Hippocampal formation (tissue), 2 donors: ENCODE measurements at places on chromosomes 12 and 14.

GRCh38 chr12:39692258-39692853 lies 72.8 kb upstream of the ABCD2 start:
- DNase-seq: no peak

- no peak for DNase-seq
Measured at GRCh38 chr12:3988519-3989217, 115.5 kb upstream of the PARP11 start.

GRCh38 chr12:113601656-113602263 lies 130.1 kb upstream of the LHX5 start:
- DNase-seq: no peak

DNA sequence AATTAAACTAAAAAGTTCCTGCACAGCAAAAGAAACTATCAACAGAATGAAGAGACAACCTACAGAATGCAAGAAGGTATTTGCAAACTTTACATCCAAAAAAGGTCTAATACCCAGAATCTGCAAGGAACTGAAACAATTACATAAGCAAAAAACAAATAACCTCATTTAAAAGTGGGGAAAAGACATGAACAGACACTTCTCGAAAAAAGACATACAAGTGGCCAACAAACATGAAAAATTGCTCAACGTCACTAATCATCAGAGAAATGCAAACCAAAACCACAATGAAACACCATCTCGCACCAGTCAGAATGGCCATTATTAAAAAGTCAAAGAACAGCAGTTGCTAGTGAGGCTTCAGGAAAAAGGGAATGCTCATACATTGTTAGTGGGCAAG lies 15.2 kb downstream of the PDE6H start:
- no peak for DNase-seq

DNA sequence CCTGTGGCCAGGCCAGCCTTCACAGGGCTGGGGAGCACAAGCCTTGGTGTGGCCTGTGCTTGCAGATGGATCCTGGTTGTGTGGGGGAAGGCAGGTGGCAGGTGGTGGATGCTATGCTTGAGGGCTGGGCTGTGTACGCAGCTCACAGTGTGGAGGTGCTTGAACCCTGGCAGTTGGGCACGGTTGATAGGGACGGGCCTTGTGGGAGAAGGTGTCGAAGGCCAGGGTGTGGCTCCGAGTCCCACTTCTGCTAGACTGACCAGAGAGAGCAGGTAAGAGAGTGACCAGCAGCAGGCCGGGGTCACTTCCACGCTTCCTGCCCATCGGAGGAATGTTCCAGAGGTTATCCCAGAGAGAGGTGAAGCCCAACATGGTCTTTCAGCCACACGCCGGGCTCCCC lies 85.5 kb downstream of the CACNA1C start:
- no peak for DNase-seq

- DNase-seq: no peak
Measured at GRCh38 chr14:29215853-29216252, 449.3 kb downstream of the FOXG1 start.

GRCh38 chr14:61147831-61148549 lies 133.1 kb downstream of the TMEM30B start:
- peak; percentile 27 for DNase-seq

GRCh38 chr12:109621901-109622364 lies 48.3 kb downstream of the MVK start:
- DNase-seq: no peak

- peak; percentile 18 for DNase-seq
Measured at GRCh38 chr14:83463500-83464098, 1929.9 kb upstream of the SEL1L start.

DNA sequence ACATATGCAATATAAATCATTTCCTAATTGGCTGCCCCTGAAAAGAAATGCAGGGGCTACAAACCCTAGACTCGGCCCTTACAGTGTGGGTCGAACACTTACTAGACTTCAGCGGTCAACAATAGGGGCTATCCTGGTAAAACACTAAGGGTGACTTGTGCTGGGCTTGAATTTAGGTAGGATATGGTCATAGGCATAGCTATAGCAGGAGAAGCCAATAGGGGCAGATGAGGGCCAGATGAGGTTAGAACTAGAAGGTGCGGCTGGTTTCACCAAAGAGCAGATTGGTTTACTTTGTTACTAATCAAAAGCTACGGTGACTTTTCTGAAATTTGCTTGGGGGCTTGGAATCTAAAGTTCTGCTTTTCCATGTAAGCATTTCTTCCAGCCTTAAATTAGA lies 282.3 kb upstream of the DIO2 start:
- no peak for DNase-seq

GRCh38 chr14:21107283-21107800 lies 6.5 kb downstream of the TMEM253 start:
- DNase-seq: no peak

DNA sequence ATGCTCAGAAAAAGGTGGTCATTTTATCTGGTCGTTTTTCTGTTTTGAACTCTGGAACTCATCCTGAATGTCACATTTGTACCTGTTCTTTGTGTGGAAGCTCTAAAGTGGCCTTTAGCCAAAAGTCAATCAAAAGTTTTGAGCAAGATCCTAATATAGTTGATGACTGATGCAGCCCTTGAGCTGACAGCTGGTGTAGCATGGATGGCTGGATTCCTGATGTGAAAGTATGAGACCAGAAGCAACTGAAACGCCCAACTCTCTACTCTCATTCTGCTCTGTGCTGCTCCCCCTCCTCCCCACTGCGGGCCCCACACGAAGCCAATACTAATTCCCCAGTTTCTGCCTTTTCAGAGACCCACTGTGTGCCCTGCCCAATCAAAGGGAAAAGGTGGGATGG lies 10.3 kb upstream of the MYH7 start:
- DNase-seq: no peak

DNA sequence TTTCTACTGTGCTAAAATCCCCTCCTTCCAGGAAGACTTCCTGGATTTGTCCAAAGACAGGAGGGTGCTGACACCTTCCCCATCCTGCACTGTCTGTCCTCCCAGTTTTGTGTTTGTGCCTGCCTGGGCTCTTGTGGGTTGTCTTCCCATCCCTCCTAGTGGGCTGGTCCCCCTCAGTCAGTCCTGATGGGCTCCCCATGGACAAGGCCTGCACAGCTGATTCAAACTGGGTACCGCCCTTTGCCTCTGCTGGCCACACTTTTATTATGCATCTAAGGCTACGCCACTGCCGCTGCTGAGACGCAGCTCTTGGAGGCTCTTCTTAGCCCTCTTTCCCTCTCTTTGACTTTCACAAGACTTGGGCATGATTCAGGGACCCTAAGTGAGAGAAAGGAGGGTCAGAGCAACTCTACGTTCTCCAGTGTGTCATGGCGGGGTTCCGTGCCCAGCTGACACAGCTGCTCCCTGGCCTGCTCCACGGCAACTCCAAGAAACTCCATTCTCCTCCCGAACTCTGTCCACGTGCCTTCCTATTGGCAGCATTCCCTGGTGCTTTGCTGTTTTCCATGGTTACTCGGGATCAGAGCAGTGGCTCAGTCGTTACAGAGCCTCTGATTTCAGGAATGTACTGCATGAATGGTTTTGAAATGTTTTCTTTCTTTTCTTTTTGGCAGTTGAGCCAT lies 3.8 kb upstream of the KRT85 start:
- DNase-seq: peak; percentile 72

GRCh38 chr14:105864651-105865265 lies 338.4 kb downstream of the TMEM121 start:
- no peak for DNase-seq

- no peak for DNase-seq
Measured at GRCh38 chr12:67468549-67469245, 179.8 kb upstream of the DYRK2 start.

- DNase-seq: no peak
Measured at GRCh38 chr12:26156201-26156871, 31.5 kb upstream of the BHLHE41 start.

DNA sequence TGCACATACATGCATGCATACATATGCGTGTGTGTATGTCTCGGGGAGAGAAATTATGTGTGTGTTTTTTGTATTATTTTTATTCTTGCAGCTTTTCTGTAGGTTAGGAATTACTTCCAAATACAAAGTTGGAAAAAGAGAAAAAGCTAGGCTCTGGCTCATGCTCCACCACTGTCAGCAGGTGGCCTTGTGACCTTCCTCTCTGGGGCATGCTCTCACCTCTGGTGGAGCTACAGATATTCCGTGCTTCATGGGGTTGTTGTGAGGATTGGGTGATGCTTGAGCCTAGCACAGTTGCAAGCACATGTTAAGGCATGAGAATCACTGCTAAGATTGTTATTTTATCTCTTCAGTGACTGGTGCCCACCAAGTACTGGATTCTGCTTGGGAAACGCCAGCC lies 6.7 kb upstream of the SERPINA6 start:
- DNase-seq: no peak
